ENCODE measurements at places on chromosomes 2 and 18.

DNA sequence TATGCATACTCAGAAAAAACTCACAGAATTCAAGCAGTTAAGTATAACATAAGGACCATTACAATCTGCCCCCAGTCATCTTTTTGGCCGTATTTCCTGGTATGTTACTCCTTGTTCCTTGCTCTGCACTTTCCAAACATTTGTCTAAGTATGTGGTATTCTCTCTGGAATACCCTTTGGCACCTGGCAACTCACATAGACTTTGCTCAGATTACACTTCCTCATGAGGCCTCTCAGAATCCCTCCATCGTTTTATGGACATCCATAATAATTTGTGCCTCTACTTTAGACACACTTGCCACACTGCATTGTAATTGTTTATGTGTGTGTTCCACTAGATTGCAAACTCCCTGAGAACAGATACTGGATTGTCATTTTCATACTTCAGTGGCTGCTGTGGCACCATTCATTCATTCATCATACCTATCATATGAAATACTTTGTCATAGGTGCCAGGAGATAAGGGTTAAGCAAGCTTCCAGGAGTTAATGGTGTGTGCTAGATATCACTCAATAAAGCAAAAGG, 84.0 kb downstream of the HIBCH start:
- no peak for DNase-seq

GRCh38 chr2:142056784-142057183, 74.0 kb downstream of the LRP1B start:
- DNase-seq = no peak

GRCh38 chr2:207334624-207335371, 169.1 kb upstream of the KLF7 start:
- no peak for DNase-seq

DNA sequence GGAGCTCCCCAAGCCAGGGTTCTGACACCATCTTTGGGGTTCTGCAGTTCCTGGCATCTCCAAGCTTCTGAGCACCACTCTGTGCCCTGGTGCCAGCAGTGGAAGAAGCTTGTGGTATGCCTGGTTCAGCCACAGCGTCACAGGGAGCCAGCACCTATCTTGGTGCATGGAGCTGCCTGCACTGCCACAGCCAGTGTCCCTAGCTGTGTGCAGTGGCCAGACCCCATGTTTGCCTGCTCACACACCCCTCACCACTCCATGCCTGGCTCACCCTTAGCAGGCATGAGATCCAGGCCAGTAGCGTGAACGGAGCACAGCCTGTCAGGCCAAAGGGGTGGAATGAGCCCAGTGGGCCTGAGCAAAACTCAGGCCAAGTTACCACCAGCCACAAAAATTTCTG, 290.2 kb upstream of the LRATD1 start:
- DNase-seq = no peak

DNA sequence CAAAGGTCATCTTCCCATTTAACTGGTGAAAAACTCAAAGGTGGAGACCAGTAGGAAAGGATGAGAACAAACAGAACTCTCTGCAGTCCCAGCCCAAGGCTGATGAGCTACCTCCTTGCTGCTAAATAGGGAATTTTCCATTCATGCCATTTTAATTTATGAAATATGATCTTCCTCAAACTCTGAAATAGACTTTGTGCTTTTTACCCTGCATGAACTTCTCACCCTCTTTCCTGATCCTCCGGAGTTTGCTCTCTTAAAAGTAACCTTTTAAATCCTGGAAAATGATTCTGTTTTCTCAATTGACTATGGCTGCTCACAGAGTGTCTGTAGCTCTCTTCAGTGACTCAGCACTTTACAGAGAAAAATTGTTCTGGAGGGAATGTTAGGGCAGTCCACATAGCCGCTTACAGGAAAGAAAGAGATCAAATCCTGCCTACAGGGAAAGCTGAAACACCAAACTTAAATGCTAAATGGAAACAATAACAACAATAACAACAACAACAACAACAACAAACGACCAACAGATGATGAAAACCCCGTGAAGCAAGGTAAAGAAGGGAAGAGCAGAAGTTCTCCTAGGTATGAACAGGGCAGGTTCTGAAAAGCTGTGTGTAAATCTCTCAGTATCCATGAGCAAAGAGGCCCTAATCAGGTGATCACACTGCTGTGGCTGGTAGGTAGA, 79.8 kb upstream of the SESTD1 start:
- DNase-seq = no peak

DNA sequence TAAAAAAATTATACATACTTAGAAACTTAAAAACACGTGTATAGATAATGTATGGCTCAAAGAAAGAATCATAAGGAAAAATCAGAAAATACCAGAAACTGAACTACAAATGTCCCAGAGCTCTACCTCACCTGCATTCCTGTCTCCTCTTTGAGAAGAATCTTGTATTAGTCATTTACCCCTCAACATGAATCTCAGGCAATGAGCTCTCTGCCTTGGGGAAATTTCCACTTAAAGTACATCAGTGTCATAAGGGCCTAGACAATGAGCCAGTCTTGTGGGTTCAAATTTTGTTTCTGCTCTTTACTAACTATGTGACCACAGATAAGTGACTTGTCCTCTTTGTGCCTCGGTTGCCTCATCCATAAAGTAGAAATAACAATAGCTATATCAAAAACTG, 40.1 kb downstream of the SCG2 start:
- DNase-seq = no peak

- no peak for DNase-seq
These were observed 98.8 kb downstream of the MRO start for GRCh38 chr18:50721006-50721405.

DNA sequence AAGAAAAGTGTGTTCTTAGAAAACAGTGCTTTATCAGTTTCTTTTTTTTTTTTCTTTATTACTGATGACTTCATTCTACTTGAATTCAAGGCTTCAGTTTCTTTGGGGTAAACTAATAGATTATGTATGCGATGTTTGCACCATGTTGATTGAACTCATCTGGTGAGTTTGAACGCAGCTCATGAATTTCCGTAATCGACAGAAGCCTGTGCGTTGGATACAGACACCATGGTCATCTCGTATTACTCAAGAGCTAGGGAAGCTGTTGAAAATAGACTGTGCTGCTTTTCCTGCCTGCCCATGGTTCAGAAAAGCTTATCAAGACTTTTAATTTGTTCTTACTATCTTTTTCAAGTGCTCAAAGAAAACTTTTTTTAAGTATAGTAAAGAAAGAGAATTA, 185.5 kb upstream of the NRP2 start:
- DNase-seq = no peak

DNA sequence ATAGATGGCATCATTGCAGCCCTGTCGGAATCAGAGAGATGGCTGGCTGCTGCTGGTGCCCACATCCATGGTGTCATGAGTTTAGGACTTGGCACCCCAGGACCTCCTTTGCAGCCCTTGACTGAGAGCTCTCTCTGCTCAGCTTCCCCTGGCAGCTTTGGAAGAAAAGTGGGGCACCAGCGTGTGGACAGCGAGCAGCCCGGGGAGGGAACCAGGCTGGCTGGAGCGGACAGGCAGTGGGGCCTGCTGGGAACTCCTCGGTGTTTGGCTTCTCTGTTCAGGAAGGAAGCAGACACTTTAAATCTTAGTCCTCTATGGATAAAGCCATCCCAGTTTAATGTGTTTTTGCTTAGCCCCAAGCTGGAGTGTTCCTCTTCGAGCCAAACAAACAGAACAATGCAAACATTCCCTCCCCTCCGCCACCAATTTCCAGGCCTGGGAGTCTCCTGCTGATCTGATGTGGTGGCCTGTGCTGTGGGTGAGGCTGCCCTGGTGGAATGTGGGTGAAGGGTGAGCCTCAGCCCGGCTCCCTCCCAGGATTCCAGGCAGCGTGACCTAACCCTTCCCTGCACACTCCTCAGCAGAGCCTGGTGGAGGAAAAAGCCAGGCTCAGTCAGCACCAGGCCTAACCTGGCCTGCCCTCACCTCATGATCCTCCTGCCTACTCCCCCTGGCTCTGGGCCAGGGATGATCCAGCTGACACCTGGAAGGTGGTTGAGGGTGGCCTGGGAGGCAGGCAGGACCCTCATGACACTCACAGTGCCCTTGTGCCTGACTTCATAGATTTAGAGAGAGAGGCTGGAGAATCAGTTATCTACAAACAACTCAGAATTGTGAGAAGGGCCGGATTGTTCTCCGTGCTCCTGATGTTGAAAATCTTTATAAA, 21.6 kb upstream of the ITGB6 start:
- no peak for DNase-seq

DNA sequence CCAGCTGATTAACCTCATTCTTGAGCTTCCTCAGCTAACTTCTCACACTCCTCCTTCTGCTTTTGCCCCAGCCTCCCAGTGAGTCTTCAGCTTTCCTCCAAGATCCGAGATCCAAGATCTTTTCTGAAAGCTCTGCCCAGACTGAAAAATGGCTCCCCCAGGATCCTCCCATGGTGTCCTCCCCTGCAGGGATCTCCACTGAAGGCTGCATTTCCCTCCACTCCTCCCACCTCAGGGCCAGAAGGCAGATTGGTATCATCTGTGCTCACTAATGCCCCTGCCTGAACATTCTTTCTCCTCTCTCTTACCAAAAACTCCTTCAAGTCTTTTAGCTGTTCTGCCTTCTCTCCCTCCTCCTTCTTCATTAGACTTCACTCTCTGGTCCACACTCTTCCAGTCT, 6.1 kb upstream of the FOXI3 start:
- DNase-seq = no peak

GRCh38 chr2:130319536-130319935, 23.2 kb upstream of the IMP4 start:
- no peak for DNase-seq

DNA sequence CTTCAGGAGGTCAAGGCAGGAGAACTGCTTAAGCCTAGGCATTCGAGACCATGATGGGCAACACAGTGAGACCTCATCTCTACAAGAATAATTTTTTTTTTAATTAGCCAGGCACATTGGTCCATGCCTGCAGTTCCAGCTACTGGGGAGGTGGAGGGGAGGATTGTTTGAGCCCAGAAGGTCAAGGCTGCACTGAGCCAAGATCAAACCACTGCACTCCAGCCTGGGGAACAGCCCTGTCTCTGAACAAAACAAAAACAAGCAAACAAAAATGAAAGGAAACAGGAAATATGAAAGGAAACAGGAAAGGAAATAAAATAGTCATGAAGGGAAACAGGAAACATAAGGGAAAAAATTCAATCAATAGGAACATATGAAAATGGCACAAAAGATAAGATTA, 64.7 kb upstream of the TMEM247 start:
- no peak for DNase-seq

GRCh38 chr2:189261431-189261841, 81.9 kb upstream of the COL5A2 start:
- peak; percentile 26 for DNase-seq

GRCh38 chr2:9445089-9445488, 21.6 kb downstream of the CPSF3 start:
- no peak for DNase-seq

- DNase-seq = no peak
These were observed 211.7 kb downstream of the SP3 start for GRCh38 chr2:173753441-173753840.

DNA sequence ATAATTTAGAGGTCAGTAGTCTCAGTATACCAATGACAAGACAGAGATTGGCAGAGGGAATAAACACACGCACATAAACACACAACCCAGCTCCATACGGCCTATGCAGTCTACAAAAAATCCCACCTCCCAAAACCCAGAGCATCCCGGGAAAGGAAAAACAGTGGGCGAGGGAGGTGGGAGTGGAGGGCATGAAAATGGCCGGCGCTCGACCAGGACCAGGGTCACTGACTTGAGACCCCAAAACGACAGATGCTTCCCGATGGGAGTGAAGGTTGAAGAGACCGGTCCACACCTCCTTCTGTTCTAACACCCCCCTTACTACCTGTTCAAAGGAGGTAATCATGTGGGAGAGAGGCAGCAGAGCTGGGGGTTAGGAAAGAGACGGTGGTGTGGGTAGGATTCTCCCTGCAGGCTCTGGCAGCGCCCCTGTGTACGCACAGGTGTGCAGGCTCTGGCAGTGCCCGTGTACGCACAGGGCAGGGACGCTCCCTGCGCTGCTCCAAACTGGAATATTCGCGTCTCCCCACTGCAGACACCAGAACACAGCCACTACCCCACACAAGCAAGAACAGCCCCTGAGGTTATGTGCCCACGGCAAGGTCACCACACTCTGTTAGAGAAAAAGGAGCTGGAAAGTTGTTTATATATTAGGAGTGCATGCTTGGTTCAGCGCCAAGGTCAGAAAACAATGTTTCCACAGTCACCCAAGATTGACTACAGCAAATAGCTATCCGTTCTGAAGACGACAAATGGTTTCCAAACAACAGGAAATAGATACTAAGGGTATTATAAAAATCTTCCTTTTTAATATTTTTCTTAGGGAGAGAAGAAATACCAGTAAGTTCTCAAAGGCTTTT, 67.9 kb downstream of the EIPR1 start:
- DNase-seq = no peak

GRCh38 chr2:201118961-201119854, 3.2 kb downstream of the CFLAR start:
- DNase-seq = peak; percentile 37

DNA sequence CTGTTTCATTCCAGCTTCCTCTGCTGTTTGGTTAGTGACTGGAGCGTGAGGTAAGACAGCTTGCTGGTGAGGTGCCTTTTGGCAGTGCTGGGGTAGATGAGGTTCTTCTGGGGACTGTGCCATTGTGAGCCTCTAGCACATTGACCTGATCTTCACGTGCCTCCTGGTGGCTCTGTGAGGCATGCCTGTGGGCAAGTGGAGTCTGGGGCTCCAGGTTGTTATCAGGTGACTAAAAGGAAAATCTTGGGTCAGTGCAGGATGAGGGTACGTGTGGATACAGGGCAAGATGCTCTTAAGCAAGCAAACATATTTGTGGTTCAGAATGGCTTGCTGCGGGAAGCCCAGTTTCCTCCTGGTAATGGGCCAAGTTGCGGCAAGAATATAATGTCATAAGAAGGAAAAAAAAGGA, 75.4 kb downstream of the FHOD3 start:
- no peak for DNase-seq

- no peak for DNase-seq
These were observed 27.4 kb upstream of the IL1RL1 start for GRCh38 chr2:102283996-102284395.

DNA sequence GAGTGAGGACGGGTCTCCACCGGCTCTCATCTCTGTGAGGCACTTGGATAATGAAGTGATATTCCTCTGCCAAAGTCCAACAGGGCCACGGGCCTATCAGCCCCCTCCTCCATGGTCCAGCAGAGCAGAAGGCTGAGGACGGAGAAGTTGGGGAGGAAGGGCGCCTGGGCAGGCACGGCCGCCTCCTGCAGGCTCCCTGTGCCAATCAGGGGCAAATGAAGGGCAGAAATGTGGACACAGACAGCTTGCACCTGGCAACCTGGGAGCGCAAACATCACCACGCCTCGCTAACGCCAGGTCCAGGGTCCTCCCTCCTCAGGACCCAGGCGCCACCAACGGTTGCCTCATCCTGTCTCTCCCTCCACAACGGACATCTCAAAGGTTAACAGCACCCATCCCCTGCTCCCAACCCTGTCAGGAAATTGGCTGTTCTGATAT, 24.3 kb downstream of the SMAD7 start:
- no peak for DNase-seq

DNA sequence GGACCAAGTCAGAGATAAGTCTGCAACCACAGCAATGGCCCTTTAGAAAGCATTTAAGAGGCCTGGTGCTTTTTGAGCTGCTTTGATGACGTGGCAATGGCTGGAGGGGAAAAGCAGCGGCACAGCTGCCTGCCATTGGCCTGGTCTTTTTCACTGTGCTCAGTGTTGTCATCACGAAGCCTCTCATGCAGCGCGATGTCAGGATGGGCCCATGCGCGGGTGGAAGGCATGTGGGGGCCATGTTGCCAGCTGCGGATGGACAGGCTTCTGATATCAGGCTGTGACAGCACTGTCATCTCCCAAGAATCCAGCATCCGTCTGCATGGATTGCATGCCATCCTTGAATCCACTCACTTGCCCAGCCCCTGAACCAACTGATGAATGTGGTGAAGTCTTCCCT, 204.5 kb downstream of the ACKR3 start:
- DNase-seq = no peak

GRCh38 chr2:64457524-64457923, 3.6 kb downstream of the LGALSL start:
- DNase-seq = no peak

All from CD4-positive, alpha-beta memory T cell (primary cell).